ENCODE measurements at places on chromosomes 7 and 10.

GRCh38 chr7:111265394-111265793, 174.5 kb downstream of the LRRN3 start:
- peak; percentile 25 for DNase-seq

DNA sequence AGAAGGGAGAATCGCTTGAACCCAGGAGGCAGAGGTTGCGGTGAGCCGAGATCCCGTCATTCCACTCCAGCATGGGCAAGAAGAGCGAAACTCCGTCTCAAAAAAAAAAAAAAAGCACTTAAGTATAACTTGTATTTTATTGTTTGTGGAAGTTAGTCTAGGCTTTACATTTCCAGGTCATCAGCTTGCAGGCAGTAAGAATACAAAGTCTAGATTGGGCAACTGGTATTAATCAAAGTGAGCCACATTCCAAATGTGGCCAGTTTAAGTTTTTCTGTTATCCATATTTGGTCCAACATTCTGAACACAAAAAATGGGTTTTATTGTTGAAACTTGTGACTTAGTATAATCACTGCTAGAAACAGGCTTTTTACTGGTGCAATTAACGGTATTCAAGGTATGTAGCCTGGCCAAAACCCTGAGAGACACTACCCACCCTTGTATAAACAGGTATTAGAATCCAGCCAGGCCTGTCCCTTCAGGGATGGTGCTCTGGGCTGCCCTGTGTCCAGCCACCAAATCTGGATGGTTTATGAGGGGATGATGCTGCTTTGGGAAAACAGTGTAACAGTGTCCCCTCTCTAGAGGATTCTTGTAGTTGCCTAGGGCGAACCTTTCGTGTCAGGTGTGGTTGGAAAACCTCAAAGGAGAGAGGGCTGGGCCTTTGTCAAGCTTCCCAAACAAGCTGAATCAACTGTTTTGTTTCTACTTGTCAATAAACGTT, 122.1 kb upstream of the EFCAB10 start:
- DNase-seq = no peak

DNA sequence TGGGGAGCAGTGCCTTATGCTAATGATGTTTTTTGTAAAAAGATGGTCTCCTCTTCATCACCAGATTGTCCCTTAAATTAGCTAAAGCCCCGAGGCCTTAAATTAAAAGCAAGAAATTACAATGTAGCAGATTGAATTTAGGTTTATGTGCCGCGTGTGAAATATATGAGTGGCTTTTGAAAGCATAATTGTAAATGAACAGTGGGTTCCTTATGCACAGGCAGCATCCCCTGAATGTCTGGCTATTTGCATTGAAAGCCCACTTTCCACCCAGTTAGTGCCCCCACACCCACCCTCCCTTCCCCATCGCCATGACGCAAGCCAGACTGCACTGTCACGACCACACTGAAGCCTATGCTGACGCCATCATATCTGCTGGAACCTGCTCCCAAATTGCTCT, 62.4 kb upstream of the SORCS3 start:
- DNase-seq = no peak

GRCh38 chr7:155481764-155482163, 23.8 kb downstream of the EN2 start:
- no peak for DNase-seq

DNA sequence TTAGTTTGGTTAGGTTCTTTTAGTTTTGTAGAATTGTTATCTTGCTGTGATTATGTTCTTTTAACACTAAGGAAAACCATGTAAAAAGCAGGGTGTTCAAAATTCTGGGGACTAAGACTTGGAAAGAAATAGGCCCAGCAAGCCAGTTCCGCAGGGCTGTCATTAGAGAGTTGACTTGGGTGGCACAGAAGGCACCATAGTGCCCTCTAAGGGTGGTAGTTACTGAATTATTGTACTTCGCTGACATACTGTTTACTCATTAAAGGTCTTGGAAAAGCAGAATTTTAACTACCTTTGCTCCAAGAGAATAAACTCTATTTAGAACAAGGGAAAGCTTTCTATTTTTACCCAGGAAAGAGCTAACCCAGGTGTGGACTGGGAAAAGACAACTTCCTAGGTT, 86.5 kb downstream of the OTUD1 start:
- DNase-seq = peak; percentile 2

- peak; percentile 94 for DNase-seq
Observed at GRCh38 chr10:132065491-132066105, at the start of gene JAKMIP3. TSS of gene JAKMIP3 (plus strand) at chr10:132065946. CDS start at chr10:132104809, 38,863 bp downstream.

GRCh38 chr10:60312818-60313588, 76.7 kb downstream of the ANK3 start:
- DNase-seq = peak; percentile 83

Data from fibroblast of skin of back (primary cell).